Adrenal gland (tissue), 19 donors: ENCODE measurements at places on chromosomes 5 and 9. TPM values are rescaled to one million over a fixed set of nuclear protein-coding genes. Genes with fewer than 3 reads are reported as not detected.

- DNase-seq, result no peak
Observed at GRCh38 chr5:63743096-63743798, 219.0 kb downstream of the HTR1A start.

- no peak for DNase-seq
Observed at GRCh38 chr5:7728076-7728475, 122.9 kb downstream of the CFAP90 start.

DNA sequence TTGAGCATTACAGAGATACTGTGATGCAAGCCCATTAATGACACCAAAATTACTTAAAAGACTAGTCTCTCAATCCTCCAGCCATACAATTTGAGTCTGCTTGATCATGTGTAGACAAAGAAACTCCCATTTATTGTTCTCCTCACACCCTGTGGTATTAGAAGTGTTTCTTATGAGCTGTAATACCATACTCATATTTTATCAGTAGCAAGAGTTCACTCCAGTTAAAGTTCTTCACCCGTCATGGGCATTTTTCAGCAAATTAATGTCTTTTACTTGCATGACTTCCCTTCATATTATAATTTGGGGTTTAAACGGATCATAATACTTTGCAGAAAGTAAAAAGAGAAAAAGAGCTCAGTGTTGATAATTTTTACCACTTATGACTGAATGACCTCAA, 242.9 kb downstream of the BNC2 start:
- DNase-seq, result no peak

Gene CAMK4
- 9.2 TPM for polyA plus RNA-seq

Gene CAMLG
- polyA plus RNA-seq, result 32.1 TPM

Gene EXOC3
- 66.4 TPM for polyA plus RNA-seq
